ENCODE measurements at places on chromosomes 13 and 19. TPM values are rescaled to one million over a fixed set of nuclear protein-coding genes. Genes with fewer than 3 reads are reported as not detected.
A peak's percentile ranks its signal among the peaks of the same experiment; 100 is the strongest.

DNA sequence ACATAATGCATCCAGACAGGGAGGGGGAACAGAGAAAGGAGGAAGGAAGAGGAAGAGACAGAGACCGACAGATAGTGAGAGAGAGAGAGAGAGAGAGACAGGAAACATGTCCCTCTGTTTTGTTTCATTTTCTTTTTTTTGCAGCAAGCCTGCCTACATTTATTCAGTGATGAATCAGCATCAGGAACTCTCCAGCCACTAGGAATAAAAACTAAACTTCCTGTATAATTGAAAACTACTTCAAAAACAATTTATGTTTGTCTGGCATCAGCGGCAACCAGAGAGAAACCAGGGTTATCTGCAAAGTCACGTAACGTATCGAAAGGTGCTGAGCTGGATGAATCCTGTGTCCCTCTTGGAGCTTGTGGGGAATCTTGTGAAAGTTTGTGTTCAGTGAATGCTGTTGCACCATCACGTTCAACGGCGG is 148.6 kb upstream of the SOX21 start:
- H3K27ac ChIP-seq = no peak overlapping the region
- H3K4me1 ChIP-seq = no peaks in the 10 kb centered on the region
- no peak for DNase-seq
- no peaks in the 10 kb centered on the region for H3K36me3 ChIP-seq

GRCh38 chr19:46571495-46571894 is 29.6 kb upstream of the CALM3 start:
- no peaks in the 10 kb centered on the region for H3K27me3 ChIP-seq
- H3K4me1 ChIP-seq = no peaks in the 10 kb centered on the region
- H3K27ac ChIP-seq = no peak overlapping the region
- DNase-seq = no peak

GRCh38 chr19:52961981-52962380 is 700 bp downstream of the ZNF816 start:
- H3K4me3 ChIP-seq = peak overlapping the region; percentile 68
- peak overlapping the region; percentile 84 for H3K27ac ChIP-seq
- H3K36me3 ChIP-seq = peaks cover 2% of the 10 kb centered on the region
- no peaks in the 10 kb centered on the region for H3K27me3 ChIP-seq
- no peaks in the 10 kb centered on the region for H3K4me1 ChIP-seq

GRCh38 chr19:9009431-9009830 is 778 bp downstream of the MUC16 start:
- no peaks in the 10 kb centered on the region for H3K27me3 ChIP-seq
- no peak overlapping the region for H3K4me3 ChIP-seq
- no peaks in the 10 kb centered on the region for H3K4me1 ChIP-seq
- no peak overlapping the region for H3K27ac ChIP-seq
- DNase-seq = no peak

- no peaks in the 10 kb centered on the region for H3K4me1 ChIP-seq
- H3K27ac ChIP-seq = no peak overlapping the region
Measured at GRCh38 chr13:36031490-36031889, 99.7 kb downstream of the DCLK1 start.

IL12RB1 gene
- total RNA-seq = 1.7 TPM

IGFL3 gene
- total RNA-seq = not detected

ADGRE1 gene
- total RNA-seq = 0.42 TPM

DNA sequence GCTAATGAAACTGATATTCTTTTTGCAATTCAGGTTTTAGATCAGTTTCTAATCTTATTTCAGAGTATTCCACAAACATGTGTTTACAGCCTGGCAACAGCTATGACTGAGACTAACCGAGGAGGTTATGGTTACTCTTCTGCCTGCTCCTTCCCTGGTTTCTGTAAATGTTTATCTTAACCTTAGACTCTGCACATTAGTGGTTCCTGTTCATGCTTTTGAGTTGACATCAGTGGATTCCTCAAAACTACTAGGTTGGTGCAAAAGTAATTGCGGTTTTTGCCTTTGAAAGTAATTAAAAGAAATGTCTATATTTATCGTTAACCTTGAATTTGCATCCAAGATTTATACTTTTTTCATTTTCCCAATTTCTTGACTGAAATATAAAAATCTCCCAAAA is 237.0 kb upstream of the TSHZ3 start:
- H3K27me3 ChIP-seq = no peaks in the 10 kb centered on the region
- no peak overlapping the region for H3K27ac ChIP-seq
- DNase-seq = no peak
- H3K4me1 ChIP-seq = no peaks in the 10 kb centered on the region
- no peak overlapping the region for H3K4me3 ChIP-seq

- no peak overlapping the region for H3K27ac ChIP-seq
- no peaks in the 10 kb centered on the region for H3K27me3 ChIP-seq
- no peak overlapping the region for H3K4me3 ChIP-seq
Measured at GRCh38 chr19:15287496-15287895, 44.8 kb downstream of the BRD4 start.

GRCh38 chr19:5623397-5624017 is 624 bp downstream of the SAFB start:
- no peaks in the 10 kb centered on the region for H3K27me3 ChIP-seq
- H3K27ac ChIP-seq = peak overlapping the region; percentile 92
- peak overlapping the region; percentile 95 for H3K4me3 ChIP-seq
- no peaks in the 10 kb centered on the region for H3K36me3 ChIP-seq
- H3K4me1 ChIP-seq = no peaks in the 10 kb centered on the region

DNA sequence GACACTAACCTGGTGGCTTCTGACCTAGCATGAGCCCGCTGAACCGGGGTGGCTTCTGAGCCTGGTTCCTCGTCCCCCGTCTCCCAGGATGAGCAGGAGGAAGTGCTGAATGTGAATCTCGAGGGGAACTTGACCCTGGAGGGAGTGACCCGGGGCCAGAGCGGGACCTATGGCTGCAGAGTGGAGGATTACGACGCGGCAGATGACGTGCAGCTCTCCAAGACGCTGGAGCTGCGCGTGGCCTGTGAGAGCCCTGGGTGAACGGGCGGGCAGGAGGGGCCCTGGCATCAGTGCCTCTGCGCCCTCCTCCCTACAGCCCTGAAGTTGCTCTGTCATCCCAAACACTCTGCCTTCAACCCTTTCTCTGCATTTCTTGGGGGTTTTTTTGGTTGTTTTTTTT is 5.6 kb downstream of the BCAM start:
- H3K36me3 ChIP-seq = peaks cover 1% of the 10 kb centered on the region
- H3K27me3 ChIP-seq = no peaks in the 10 kb centered on the region
- H3K27ac ChIP-seq = no peak overlapping the region
- no peak overlapping the region for H3K4me3 ChIP-seq

LILRB3 gene
- total RNA-seq = 18.8 TPM

ZNF180 gene
- 7.7 TPM for total RNA-seq

DNA sequence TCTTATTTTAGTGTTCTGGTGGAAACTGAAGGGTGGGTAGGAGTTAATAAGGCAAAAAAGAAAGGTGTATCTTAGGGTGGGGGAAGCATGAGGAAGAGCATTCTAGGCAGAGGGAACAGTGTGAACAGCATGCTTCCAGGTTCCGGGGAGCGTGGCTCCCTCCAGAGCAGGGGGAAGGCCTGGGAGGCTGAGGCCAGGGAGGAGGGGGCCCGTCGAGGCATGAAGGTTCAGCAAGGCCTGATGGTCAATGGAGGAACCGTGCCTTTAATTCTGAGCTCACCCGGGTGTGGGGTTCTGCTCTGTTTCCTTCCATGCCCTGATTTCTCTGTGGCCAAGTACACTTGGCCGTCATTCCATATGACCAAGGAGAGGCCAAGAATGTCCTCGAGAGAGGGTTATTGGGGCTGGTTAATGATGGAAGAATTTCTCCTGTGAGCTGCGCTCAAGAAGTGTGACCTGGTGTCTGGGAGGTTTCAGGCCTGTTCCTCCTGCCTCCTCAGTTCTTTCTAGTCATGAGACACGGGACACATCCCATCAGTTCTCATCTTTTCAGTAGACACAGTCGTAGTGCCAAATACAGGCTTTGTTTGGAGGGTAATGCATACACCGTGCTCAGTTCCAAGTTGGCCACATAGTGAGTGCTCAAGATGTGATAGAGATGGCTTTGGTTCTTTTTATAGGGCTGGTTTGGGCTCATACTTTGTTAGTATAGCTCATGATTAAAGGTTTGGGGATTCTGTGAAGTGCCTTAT is 73.6 kb downstream of the SIPA1L3 start:
- H3K4me1 ChIP-seq = no peaks in the 10 kb centered on the region
- no peaks in the 10 kb centered on the region for H3K36me3 ChIP-seq
- H3K27me3 ChIP-seq = no peaks in the 10 kb centered on the region
- H3K27ac ChIP-seq = no peak overlapping the region
- peak; percentile 46 for DNase-seq

- H3K36me3 ChIP-seq = peaks cover 2% of the 10 kb centered on the region
- no peaks in the 10 kb centered on the region for H3K27me3 ChIP-seq
- H3K27ac ChIP-seq = peak overlapping the region; percentile 14
- DNase-seq = peak; percentile 79
- no peaks in the 10 kb centered on the region for H3K4me1 ChIP-seq
Measured at GRCh38 chr19:35715981-35716800, 1.6 kb upstream of the KMT2B start.

TMEM161A gene
- total RNA-seq = 11.6 TPM

DNA sequence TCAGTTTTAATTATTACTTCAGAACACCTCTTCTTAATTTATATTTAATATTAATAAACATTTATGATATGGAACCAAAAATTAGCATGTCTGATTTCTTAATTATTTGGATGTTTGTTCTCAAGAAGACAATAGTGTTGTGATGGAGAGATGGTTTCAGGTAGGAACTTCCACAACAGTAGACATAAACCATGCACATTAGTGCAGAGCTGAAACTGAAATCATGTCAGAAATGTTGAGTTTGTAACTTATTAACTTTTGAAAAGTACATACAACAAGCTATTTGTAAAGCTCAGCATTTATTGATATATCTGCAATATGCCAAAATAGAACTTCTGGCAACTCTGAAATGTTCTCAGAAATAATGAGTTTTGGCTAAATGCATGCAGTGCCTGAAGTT is 11.8 kb upstream of the EDNRB start:
- H3K4me1 ChIP-seq = no peaks in the 10 kb centered on the region
- no peak overlapping the region for H3K4me3 ChIP-seq
- H3K27ac ChIP-seq = no peak overlapping the region

GRCh38 chr19:1441677-1442438 is 3.7 kb downstream of the RPS15 start:
- no peak for DNase-seq
- no peak overlapping the region for H3K27ac ChIP-seq
- H3K4me3 ChIP-seq = no peak overlapping the region
- peaks cover 4% of the 10 kb centered on the region for H3K36me3 ChIP-seq

GRCh38 chr13:87122551-87122950 is 548.6 kb upstream of the SLITRK5 start:
- DNase-seq = no peak
- H3K4me1 ChIP-seq = no peaks in the 10 kb centered on the region
- H3K27me3 ChIP-seq = no peaks in the 10 kb centered on the region
- no peak overlapping the region for H3K27ac ChIP-seq

MISP3 gene
- 2.2 TPM for total RNA-seq

TLE6 gene
- 0.65 TPM for total RNA-seq

DNA sequence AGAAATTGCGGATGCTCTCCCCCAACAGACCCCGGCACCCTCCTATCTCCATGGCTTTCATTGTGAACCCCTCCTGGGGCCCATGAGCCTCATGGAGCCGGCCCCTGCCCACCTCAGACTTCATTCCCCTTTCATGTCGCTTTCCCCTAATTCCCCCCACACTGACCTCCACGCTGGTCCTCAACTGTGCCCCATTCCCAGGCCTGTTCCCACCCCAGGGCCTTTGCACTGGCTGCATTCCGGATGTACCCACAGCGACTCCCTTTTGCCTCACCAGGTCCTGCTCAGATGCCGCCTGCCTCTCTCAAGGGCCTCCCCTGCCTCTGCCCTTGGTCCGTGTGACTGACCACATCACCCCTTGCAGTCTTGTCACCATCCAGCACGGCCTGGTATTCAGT is 13.3 kb downstream of the SLC27A1 start:
- H3K4me1 ChIP-seq = no peaks in the 10 kb centered on the region
- DNase-seq = no peak
- no peaks in the 10 kb centered on the region for H3K36me3 ChIP-seq
- H3K27me3 ChIP-seq = no peaks in the 10 kb centered on the region
- no peak overlapping the region for H3K4me3 ChIP-seq
